Right ventricle myocardium inferior (tissue), 1 donor: ENCODE measurements at places on chromosomes 7 and 10. TPM values are rescaled to one million over a fixed set of nuclear protein-coding genes. Genes with fewer than 3 reads are reported as not detected.

DNA sequence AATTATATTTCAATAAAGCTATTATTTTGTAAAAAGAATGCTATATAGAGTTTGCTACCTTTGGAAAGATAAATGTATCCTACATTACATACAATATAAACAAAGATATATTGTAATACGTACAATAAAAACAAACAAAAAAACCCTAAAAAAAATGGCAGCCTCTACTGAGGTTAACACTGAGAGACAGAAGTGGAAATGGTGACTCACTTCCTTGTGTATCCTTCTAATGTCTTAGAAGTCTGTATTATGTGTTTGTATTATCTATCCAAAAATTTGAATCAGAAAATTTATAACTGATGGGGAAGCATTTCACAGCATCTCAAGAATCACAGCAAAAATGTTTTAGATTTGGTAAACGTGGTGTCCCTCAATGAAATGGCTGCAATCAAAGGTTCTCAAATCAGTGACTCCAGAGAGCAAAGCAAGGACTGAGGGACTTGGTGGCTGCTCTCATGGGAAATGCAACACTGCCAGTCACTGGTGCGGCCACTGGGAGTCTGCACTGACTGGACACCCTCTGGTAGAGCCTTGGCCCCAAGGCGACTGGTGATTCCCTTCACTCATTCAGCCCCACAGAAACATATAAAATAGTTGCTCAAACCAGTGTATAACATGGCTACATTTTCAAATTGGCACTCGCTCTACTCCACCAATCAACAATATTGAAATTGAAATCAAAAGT is 53.8 kb downstream of the PANK1 start:
- DNase-seq = no peak

DNA sequence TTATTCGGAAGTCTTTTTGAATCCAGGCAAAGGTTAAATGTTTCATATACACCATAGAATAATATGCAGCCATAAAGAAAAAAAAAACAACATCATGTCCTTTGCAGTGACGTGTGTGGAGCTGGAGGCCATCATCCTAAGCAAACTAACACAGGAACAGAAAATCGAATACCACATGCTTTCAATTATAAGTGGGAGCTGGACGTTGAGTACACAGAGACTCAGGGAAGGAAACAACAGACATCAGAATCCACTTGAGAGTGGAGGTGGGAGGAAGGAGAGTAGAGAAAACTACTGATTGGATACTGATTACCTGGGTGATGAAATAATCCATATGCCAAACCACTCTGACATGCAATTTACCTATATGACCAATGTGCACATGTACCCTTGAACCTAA is 293.4 kb downstream of the KLF6 start:
- no peak for DNase-seq

DNA sequence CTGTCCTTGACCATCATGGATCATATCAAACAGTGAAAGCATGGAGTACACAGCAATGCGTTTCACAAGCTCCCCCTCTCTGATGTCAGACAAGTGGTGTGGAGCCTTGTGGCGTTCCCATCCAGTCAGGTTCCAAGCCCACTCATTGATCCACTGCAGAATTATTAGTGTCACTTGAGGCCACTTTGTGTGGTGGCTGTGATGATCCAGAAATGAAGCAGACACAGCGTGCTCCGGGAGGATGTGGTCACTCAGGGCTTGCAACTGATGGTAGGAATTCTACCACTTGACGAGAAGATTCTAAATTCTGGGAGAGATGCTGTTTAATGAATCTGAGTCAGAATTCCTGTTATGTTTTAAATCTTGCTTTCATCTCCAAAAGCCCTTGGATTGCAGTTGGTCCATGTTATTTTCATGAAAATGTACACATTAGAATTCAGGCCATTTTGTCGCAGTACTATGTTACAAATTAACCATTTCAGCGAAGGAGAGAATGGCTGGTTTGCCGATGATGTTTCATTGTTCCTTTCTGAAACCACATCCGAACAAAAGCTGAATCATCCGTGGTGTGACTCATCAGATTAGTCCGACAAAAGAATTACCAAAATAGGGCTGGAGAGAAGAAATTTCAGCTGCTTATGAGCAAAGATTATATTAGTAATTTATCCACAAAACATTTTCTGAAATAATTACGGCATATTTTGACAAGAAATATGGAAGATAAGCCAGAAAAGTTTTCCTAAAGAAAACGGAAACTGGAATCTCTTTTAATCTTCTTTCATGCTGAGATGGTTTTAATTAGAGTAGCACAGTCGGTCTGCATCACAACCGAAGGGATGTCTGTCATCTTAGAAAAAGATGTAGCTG is 48.1 kb downstream of the INSYN2A start:
- no peak for DNase-seq

DNA sequence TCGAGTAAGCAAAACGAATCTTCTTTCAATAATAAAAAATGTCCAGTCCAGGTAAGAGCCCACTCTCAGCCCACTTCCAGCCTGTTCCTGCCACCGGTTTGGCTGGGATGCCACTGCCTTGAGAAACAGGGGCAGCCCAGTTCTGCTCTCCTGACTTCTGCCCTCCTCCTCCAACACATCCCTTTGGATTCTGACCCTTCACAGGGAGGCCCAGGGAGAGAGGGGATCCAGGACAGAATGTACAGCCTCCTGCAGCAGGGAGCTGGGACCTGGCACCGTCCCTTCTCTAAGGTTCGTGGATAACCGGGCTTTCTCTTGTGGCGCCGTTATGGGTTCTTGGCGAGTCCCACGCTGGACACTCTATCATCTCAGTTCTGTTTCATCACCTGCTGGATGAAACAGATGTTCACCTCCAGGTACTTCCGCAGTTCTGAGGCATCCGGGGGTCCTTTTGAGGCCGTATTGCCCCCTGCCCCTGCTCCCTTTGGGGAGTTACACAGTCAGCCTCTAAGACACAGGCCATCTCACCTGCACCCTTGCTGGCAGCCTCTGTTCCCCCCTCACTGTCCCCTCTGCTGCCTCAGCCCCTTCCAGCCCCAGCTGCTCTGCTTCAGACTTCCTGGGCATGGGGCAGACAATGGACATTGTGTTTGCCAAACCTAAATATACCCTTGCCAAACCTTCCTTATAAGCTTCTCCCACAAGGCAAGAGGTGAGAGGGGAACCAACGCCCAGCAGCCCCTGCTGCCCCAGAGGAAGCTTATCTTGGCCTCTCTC is 203.8 kb upstream of the ZMIZ1 start:
- no peak for DNase-seq

GRCh38 chr10:80598084-80598798 is 60.5 kb downstream of the SH2D4B start:
- no peak for DNase-seq

- no peak for DNase-seq
These were observed 980.1 kb downstream of the KCNMA1 start for GRCh38 chr10:76657337-76658012.

Gene MMP21
- not detected for total RNA-seq

DNA sequence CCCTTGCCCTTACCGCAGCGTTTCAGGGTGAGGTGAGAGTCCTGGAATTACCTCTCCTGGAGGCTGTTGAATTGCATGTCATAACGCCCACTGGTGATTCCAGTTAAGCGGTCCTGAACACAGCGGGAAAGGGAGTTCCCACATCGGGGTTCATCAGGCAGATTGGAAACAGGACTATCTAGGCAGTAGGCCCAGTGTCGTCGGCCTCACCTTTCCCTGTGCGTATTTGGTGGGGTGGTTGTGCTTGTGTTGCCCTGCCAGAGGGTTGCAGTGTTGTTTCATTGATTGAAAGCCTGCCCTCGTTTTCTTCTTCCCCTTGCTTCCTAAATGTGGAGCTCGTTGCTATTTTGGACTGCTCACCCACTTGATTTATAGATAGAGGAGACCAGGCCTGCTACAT is 10.6 kb upstream of the SUN1 start:
- no peak for DNase-seq

DNA sequence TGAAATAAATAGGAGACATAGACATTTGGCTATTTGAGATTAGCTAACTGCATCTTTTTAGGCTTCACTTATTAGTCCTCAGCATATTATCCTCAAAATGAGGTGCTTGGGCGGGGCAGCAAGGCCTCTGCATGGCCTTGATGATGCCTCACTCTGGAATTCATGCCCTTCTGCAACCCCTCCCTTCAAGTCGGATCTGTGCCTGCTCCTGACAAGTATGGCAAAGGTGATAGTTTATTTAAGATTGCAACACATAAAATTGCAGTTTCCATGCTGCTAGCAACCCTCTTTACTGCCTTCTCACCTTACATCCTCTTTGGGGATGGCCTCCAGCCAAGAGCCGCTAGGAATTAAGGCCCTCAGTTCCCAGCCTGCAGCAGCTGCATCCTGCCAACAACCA is 241.3 kb upstream of the ADARB2 start:
- DNase-seq = no peak

- DNase-seq = no peak
These were observed 63.3 kb downstream of the ELFN1 start for GRCh38 chr7:1733206-1733907.

DNA sequence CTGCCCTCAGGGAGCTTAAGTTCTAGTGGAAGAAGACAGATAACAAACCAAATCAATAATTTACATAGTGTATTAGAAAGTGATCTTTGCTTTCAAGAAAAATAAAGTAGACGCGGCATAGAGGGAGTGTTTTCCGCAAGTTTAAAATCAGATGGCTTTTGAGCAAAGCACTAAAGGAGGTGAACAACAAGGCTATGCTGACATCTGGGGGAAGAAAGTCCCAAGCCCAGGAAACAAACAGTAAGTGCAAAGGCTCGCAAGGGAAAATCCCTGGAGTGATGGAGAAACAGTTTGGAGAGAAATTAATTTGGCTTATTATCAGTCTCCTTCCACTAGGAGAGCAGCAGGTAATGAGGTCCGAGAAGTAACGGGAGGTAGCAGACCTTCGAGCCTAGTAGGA is 1.9 kb upstream of the CNNM2 start:
- no peak for DNase-seq
